A673 (cell line): ENCODE measurements at places on chromosomes 7 and 10.

DNA sequence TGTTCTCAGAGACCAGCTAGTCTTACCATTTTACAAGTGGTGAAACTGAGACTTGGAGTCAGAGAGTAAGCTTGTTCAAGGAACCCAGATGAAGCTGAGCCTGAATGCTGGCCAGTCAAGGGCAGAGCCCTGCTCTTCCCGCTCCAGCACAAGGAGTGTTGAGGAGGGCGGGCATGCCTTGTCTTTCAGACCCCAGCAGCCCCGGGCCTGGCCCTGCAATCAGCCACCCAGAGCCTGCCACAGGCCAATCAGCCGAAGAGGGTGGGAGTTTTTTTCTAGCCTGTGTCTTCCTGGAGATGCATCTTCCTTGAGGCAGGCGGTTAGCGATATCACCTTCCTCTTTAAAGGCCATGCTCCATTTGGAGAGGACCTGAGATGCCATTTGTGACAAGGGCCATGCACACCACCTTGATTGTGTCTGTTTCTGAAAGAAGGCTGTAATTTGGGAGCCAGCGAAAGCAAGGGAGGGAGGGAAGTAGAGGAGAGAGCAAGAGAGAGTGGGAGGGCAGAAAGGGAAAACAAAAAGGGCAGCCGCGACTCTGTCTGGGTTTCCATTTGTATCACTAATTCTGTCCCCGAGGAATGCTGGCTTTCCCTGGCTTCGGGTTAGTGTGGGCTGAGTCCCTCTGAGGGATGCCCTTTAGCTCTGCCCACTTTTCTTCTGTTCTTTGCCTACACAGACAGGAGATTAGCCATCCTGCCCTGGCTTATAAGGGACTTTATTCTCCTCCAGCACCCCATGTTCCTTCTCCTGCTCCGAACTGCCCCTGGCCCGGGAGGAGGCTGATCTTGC is 8.0 kb downstream of the CDH23 start:
- H3K4me1 ChIP-seq = peaks cover 14% of the 10 kb centered on the region
- peak overlapping the region; percentile 26 for H3K27ac ChIP-seq
- no peak for DNase-seq
- no peaks in the 10 kb centered on the region for H3K27me3 ChIP-seq

GRCh38 chr10:54576541-54576940 is 224.5 kb downstream of the PCDH15 start:
- DNase-seq = no peak
- no peak overlapping the region for H3K4me3 ChIP-seq
- no peaks in the 10 kb centered on the region for H3K4me1 ChIP-seq
- H3K36me3 ChIP-seq = no peaks in the 10 kb centered on the region

GRCh38 chr10:78319371-78319770 is 285.7 kb downstream of the RPS24 start:
- no peaks in the 10 kb centered on the region for H3K4me1 ChIP-seq
- H3K27ac ChIP-seq = no peak overlapping the region
- no peak for DNase-seq
- H3K36me3 ChIP-seq = no peaks in the 10 kb centered on the region
- H3K27me3 ChIP-seq = no peaks in the 10 kb centered on the region

GRCh38 chr7:110852156-110852940 is 238.6 kb upstream of the LRRN3 start:
- no peak overlapping the region for H3K4me3 ChIP-seq
- DNase-seq = no peak
- no peaks in the 10 kb centered on the region for H3K4me1 ChIP-seq
- H3K27ac ChIP-seq = no peak overlapping the region

DNA sequence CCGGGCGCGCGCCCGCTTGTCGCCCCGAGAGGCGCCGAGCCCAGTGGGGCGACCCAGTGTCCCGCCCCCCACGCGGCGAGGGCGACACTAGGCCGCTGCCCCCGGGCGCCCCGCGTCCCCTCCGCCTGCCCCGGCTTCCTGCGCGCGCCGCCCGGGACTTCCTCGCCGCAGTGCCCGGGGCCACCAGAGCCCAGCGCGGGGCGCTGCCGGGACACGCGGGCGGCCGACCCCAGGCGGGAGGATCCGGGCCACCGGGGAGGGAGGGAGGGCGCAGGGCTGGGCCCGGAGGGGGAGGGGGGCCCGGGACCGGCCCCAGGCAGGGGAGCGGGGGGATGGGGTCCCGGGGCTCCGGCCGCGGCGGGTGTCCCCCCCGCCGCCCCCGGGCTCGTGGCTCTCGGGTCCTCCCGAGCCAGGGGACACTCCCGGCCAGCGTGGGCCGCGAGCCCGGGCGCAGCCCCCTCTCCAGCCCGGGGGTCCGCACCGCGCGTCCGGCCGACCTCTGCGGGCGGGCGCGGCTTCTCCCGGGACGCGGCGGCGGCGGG is 435 bp upstream of the PWWP2B start:
- no peaks in the 10 kb centered on the region for H3K36me3 ChIP-seq
- H3K27ac ChIP-seq = peak overlapping the region; percentile 47

- no peaks in the 10 kb centered on the region for H3K36me3 ChIP-seq
- H3K4me3 ChIP-seq = no peak overlapping the region
- H3K27me3 ChIP-seq = peaks cover 39% of the 10 kb centered on the region
- H3K27ac ChIP-seq = no peak overlapping the region
- H3K4me1 ChIP-seq = peaks cover 7% of the 10 kb centered on the region
Measured at GRCh38 chr7:128131115-128131514, 99.9 kb upstream of the LRRC4 start.

DNA sequence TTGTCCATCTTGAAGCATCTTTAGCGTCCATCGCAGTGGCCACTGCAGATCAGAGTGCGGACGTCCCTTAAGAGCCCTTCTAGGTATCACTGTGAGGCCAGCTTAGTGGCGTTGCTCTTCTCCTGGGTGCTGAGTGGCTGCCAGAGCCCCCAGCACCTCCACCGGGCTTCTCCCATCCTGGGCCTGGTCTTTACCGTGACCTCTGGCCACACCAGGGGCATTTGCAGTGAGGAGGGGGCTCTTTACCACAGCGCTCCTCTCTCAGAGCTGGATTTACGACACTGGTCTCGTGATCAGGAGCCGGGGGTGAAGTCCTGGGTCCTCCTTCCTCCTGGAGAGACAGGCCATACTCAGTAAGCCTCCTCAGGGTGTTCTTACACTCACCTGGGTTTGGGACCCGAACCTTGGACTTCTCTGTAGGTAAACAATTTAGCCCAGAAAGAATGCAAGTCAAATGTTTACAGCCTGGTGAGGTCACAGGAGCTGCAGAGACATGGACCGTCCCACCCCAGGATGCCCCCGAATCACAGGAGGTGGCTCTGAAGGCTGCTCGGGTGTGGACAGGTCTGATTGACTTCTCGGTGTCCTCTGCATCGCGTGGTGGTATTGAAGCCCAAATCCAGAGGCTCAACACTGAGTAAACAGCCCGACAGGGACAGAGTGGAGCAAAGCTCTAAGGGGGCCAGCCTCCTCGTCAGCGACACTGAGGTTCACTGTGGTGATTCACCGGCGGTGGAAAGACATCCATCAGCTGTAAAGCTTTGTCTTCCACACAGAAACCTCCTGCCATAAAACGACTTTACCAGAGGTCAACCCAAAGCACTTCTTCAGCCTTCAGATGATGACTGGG is 33.0 kb downstream of the JAKMIP3 start:
- no peaks in the 10 kb centered on the region for H3K36me3 ChIP-seq
- H3K4me1 ChIP-seq = no peaks in the 10 kb centered on the region
- no peak overlapping the region for H3K4me3 ChIP-seq

DNA sequence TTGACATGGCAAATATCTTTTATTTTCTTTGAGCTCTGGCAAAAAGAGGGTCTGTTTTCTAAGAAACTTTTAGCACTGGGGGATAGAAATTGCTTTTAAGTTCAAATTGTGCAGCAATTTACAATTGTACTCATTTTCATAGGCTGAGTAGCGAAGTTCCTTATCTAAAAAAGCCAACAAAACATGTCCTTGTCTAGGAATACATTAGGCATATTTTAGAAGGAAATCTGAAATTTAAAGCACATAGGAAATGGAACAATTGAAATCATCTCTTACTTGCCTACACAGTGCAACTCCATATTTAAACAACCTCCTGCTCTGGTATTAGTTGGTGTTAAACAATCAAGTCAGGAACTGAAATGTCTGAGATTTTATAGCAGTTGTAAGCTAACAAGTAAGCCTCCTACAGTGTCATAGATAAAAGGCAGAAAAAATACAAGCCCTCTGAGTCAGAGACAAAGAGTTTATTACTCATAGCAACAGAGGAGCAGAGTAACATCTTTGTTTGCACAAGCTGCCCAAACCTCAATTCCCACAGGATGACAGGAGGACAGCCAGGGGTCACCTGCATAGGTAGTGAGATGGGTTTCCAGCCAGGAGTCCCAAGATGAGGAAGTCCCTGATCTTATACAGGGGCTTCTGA is 280.2 kb upstream of the HGF start:
- no peaks in the 10 kb centered on the region for H3K36me3 ChIP-seq
- peaks cover 46% of the 10 kb centered on the region for H3K4me1 ChIP-seq
- no peaks in the 10 kb centered on the region for H3K27me3 ChIP-seq
- H3K27ac ChIP-seq = peak overlapping the region; percentile 22
- H3K4me3 ChIP-seq = no peak overlapping the region

DNA sequence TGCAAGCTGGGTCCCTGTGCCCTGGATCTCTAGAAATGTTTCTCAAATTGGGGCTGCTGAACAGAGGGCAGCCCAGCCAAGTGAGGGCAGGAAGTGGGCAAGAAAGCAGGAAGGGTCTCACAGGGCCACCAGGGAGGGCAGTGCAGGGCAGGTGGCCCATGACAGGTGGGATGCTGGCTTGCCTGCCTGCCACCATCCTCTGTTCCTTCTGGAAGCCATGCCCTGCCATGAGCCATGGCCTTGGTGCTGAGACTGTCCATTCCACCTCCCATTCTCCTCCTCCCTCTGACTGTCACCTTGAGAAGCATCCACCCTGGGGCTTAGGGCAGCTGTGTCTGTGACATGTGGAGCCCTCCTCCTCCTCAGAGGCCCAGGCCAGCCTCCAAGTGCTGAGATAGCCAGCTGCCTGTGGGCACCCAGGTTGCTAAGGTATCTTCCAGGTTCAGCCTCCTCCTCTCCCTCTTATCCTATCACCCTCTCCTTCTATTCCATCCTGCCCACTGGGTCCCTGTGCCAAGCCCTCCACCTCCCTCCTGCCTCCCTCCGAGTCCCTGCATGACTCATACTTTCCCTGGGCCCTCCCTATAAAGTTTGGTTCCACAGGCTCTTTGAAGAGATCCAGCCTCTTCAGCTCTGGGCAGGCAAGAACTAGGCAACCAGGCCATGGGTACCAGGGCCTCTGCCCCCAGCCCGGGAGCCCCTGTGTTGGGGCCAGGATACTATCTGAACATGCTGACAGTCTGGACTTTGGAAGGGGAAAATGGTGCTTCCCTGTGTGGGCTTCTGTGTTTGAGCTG is 1.3 kb downstream of the VSIR start:
- DNase-seq = peak; percentile 41
- no peak overlapping the region for H3K4me3 ChIP-seq
- H3K27ac ChIP-seq = no peak overlapping the region
- no peaks in the 10 kb centered on the region for H3K4me1 ChIP-seq
- no peaks in the 10 kb centered on the region for H3K27me3 ChIP-seq
- H3K36me3 ChIP-seq = no peaks in the 10 kb centered on the region

DNA sequence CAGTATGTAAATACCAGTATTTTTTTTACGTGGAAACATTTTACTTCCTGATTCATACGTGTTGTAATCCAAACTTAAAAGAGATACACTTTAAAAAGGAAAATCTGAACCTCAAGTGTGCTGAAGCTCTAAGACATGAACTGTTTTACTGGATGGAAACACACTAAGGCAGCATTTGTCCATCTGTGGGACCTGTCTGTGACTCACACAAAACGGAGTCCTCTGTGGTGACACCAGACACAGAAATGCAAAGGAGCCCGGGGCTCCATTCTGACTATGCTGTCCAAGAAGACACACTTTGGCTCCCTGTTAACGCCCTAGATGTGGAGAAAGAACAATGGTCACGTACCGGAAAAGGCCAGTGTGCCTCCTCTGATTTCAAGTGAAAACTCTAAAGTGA is 23.9 kb downstream of the RNF133 start:
- H3K4me3 ChIP-seq = no peak overlapping the region
- peak; percentile 21 for DNase-seq
- H3K4me1 ChIP-seq = peaks cover 6% of the 10 kb centered on the region

GRCh38 chr10:132972149-132972985 is 30.0 kb upstream of the CFAP46 start:
- DNase-seq = no peak
- H3K4me1 ChIP-seq = no peaks in the 10 kb centered on the region
- no peak overlapping the region for H3K4me3 ChIP-seq
- no peak overlapping the region for H3K27ac ChIP-seq
- H3K36me3 ChIP-seq = no peaks in the 10 kb centered on the region

DNA sequence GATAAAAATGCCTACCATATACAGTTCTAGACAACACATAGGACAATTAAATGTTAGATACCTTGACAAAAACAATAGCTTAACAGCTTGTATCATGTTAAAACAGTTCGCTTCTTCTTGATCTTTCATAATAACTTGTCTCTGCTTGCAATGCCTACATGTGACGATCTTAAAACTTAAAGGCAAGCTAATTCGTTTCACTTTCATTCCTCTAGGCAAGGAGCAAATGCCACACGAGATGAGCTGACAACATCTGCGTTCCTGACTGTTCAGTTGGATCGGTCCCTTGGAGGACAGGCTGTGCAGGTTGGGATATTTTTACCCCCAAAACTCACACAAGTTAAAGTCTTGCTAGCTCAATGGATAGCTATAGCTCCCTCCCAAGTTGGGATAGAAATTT is 51.6 kb upstream of the ARL4A start:
- no peak overlapping the region for H3K27ac ChIP-seq
- DNase-seq = peak; percentile 20
- no peaks in the 10 kb centered on the region for H3K36me3 ChIP-seq

DNA sequence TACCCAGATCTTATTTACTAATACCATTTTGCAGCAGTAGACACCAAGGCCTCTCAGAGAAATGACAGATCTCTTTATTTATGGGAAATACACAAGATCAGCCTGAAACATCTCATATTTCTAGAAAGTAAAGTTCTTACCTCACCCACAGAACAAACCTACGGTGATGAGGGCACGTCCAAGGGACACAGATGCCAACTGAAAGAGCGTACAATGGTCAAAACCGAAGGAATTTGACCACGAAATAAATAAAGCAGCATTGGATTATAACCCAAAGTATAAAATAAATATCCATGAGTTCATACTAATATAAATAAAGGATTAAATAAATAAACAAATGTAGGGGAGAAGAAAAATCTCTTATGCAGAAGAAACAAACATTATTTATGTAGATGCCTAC is 747.0 kb downstream of the TNS3 start:
- H3K36me3 ChIP-seq = no peaks in the 10 kb centered on the region
- no peak for DNase-seq
- H3K27ac ChIP-seq = no peak overlapping the region
- no peaks in the 10 kb centered on the region for H3K27me3 ChIP-seq
- no peaks in the 10 kb centered on the region for H3K4me1 ChIP-seq
